CD4-positive, alpha-beta T cell treated with Interleukin-1 beta for 1 hour (primary cell): ENCODE measurements at places on chromosomes 16 and 17.

DNA sequence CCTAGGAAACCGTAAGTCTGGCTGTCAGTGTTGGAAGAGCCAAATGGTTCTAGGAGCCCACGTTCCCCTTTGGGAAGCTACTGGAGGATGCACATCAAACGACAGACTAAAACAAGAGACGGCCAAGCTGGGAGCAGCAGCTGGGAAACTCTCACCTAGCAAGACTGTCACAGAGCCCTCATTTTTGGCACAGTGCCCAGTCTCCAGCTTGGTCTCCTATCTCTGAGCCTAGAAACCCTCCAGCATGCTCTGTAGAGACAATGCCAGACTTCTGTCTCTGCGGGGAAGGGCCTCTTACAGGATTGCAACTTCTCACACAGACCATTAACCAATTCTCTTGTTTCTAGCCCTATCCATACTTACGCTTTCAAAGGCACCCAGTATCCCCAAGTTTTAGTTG is 23.5 kb downstream of the GTF3C1 start:
- no peak for DNase-seq

- peak; percentile 72 for DNase-seq
Measured at GRCh38 chr17:27473748-27474609, 17.7 kb downstream of the KSR1 start.

DNA sequence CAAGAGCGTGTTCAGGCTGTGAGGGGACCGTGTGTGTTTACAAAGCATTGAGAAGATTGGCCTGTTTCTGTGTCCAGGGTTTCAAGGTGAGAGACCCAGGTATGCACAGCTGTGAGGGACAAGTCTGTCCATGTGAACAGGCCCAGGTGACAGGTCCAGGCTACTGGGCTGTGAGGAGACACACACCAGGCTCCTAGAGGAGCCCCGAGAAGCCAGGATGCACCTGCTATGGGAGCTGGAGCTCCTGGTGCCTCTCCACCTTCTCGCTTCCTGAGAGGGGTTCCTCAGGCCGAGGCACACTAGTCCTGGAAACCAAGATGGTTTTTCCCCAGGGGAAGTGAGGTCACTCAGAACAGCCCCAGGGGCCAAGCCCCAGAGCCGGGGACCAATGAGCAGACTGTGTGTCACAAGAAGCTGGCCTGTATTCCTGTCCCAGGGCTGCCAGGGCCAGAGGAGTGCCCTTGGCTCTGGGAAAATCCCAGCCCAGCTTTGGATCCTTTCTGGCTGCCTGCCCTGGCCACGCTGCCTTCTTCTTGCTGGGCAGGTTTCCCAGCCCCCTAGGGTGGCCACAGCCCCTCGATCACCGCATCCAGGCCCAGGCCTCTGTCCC is 153.4 kb upstream of the PLCG2 start:
- DNase-seq, result no peak

GRCh38 chr17:65081439-65081838 is 24.9 kb upstream of the GNA13 start:
- no peak for DNase-seq

DNA sequence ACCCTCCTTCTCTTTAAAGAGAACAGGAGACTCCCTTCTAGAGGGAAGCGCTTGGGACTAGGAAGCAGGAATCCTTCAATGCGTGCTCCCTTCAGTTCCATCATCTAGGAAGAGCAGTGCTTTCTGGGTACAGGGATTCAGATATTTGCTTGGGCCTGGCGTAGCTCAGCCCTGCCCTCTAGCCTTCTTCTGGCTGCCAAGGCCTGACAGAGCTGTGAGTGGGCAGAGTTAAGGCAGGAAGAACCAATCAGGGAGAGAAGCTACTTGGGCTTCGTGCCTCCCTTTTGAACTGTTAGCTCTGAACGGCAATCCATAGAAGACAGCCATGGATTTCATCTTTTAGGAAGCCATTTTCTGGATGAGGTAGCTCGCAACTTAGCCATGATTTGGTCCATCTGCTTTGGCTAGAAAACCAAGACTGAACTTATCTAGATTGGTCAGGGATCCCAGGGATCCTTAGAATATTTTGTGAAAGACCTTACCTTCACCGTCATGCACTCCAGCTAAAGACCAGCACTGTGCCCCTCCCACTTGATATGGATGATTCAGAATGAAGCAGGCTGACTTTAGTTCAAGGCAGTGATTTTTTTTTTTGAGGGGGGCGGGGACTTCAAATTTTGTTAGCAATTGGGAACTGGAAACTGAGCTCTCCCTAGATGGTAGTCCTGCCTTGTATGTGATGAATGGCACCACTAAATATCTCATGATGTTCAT is 2.5 kb upstream of the CORO6 start:
- no peak for DNase-seq

GRCh38 chr17:54906683-54907082 is 6.0 kb downstream of the TOM1L1 start:
- no peak for DNase-seq
